ENCODE measurements at places on chromosomes 3 and 15.
A peak's percentile ranks its signal among the peaks of the same experiment; 100 is the strongest.

DNA sequence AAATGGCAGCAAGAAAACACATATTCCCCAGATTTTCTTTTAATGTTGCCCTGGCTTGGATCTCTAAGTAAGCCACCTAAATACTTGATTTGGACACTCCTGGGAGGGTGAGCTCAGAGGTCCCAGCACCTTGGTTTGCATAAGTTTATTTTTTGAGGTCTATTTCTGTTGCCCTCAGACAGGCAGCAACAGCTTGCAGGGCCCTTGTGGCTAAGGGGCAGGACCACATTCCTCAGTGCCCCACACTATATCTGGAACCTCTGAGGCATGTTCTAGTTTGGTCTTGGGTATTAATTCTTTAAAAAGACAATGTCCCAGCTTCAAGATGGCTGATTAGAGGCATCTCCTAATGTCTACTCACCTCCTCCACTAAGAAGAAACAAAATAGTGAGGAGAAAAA, 57.5 kb downstream of the IGSF11 start:
- no peak for ATAC-seq

- ATAC-seq = no peak
These were observed 591 bp downstream of the PROK2 start for GRCh38 chr3:71784201-71784913.

GRCh38 chr3:134362670-134363380, 11.4 kb downstream of the AMOTL2 start:
- ATAC-seq = no peak

DNA sequence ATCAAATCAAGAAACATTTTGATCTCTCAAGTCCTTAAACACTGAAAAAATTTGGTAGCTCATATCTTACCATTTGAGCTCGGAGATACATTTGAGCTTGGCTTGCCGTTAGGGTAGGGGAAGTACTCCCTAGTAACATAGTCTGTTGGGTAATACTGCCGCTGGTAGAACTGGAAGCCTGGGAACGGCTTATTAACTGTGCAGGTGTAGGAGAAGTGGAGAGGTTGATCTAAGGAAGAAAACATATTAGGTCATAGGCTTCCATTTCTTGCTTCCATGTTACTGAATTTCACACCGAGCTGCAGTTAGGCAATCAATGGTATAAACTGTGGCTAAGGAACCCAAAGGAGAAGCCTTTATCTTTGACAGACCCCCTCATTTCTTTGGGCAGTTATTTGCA, 32.5 kb downstream of the PHC3 start:
- no peak for ATAC-seq

- no peak for ATAC-seq
These were observed 289.6 kb upstream of the LYSMD4 start for GRCh38 chr15:100022806-100023205.

GRCh38 chr3:74590620-74591262, 23.7 kb downstream of the CNTN3 start:
- no peak for ATAC-seq

DNA sequence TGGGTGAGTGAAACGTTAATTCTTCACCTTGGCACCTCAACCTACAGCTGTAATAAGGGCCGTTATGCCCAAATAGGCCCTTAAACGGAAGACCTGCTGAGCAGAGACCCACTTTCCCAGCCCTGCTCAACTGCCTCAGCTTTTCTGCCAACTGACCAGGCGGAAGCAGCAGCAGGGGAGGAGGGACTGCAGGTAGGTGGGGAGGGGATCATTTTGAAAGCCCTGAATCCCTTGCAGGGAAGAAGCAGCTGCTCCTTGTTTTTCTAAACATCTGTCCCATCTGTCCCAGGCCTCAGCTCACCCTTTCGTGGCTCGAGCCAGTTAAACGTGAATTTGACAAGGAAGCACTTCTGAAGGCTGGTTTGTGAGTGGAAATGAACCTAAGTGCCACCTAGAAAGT, 978 bp upstream of the CMC1 start:
- ATAC-seq = no peak

- ATAC-seq = no peak
These were observed 22.4 kb upstream of the SETD2 start for GRCh38 chr3:47186285-47186684.

DNA sequence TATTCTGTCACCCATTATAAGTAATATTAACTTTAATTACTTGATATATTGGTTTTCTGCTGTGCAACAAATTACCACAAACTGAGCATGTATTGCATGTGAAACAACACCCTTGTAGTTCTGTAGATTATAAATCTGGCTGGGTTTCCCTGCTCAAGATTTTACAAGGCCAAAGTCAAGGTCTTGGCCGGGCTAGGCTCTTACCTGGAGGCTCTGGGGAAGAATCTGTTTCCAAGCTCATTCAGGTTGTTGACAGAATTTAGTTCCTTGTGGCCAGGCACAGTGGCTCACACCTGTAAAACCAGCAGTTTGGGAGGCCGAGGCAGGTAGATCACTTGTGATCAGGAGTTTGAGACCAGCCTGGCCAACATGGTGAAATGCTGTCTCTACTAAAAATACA, 16.3 kb downstream of the TIMMDC1 start:
- no peak for ATAC-seq

DNA sequence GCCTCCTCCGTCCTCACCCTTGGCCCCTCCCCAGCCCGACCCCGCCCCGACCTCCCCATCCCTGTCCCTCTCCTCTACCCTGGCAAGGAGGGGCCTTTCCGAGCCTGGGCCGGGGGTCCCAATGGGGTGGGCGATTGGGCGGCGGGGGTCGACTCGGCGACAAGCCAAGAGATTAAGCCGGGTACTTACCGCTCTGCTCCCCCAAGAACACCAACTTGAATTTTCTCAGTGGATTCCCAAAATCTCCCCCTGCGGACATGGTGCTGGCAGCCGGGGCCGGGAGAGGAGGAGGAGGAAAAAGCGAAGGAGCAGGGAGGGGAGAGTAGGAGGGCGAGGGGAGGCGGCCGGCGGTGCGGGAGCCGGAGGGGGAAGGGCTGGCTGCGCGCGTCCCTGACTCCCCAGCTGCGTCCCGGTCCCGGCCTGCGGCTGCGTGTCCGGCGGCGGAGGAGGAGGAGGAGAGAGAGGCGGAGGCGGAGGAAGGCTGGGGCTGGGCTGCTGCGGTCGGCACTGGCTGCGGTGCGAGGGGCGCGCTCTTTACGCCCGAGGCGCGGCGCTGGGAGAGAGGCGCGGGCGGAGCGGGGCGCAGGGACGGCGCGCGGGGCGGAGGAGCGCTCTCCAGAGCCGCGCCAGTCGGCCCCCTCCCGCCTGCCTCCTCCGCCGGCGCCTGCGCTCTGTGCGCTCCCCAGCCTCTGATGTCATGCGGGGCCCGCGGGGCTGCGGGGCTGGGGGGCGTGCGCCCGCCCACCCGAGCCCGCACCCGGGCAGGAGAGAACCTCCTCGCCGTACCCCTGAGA, at the start of gene RAB6B:
Gene RAB6B, minus strand, starts transcription at position 675 of the 794 bp plus-strand sequence. Its CDS starts 416 bp downstream, at position 259.
- peak; percentile 81 for ATAC-seq

DNA sequence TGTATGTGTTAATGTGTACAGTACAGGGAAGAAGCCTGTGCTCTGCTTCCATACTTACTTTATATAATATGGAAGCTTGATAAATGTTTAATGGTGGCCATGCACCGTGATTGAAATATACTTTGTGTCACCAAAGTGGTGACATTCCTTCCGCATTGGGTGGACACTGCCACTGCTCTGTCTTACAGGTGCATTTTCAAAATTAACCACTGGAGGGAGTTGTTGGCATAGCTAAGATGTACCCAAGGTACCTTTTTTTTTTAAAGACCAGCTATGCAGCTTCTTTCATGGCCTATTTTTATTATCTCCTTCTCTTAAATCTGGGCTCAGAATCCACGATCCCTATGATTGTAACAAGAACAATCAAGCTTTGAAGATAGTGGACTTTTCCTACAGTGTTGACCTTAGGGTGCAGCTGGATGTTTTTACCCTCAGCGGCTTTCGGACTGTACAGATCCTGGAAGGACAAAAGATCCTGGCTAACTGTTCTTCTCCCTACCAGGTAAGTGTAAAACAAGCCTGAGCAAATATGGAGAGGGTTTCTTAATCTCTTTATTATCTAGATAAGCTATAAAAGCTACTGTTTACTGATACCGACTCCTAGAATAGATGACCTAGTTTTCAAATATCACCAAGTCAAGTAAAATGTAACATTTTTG, 21.6 kb upstream of the PAK6 start:
- ATAC-seq = peak; percentile 80

- ATAC-seq = no peak
These were observed 177.6 kb downstream of the GHSR start for GRCh38 chr3:172270557-172271166.

- no peak for ATAC-seq
These were observed 147.3 kb upstream of the CGNL1 start for GRCh38 chr15:57229051-57229450.

DNA sequence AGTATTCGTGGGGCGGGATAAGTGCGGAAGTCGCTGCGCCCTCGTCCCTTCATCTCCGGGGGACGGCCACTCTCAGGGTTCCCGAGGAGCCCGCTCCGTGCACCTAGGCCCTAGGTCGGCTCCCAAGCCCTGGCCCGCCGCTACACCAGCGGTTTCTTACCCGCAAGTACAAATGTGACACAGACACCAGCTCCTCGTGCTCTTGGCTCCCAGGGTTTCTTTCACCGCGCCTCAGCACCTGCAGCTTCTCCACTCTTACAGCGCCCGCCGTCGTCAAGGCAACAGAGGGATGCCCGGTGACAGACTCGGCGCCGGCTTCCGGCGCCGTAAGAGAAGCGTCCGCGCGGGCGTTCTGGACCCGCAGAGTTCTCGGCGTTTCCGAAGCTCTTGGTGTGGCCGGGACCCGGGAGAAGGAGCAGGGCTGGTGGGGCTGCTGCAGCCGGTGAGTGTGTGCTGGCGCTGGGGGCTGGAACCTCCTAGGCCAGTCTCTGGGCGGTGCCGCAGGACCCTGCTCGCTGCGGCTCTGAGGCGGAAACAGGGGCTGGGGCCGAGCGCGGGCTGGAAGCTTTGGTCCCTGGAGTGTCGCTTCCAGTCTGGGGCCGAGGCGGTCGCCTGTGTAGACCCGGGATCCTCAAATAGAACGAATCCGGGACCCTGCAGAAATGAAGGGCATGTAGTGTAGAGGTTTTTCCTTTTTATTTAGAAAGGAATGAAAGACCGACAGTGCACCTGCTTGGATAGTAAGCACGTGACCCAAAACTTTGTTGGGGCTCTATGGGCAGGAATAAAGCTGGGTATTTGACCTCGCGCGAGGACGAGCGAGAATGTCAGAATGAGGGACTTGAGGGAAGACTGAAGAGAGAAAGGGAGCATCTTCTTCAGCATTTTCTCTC, 155.4 kb upstream of the GOLGA6L4 start:
- ATAC-seq = peak; percentile 96

DNA sequence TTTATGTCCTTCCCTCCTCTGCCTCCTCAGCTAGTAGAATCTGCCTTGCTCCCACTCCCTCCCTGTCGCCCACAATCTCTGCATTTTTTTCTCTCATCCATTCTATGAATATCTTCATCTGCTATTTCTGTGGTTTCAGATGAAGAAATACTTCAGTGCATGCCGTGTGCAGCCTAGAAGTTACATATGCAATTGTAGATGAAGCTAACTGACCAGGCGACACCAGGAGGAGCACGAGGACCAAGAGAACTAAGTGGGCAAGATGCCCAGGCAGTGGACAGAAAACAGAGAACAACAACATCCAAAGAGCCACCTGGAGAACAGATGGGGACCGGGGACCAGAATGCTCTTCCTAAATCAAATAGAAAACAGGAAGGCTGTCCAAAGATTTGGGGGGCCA, 121.4 kb upstream of the ATP11B start:
- no peak for ATAC-seq

DNA sequence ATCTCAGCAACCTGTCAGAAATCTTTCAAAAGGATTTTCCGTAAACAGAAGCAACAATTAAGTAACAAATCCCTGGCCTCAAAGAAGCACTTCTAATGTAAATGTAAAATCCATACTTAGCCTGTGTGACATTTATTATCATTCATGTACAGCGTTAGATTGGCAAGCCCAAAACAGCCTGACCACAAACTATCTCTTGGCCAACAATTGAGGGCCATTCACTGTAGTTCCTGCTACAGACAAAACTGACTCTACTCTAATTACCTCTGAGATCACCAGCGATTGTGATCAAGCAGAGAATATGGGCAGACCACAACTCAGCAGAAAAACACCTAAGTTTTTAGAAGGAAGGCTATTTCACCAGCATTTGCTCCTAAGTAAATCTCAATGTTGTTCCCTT, 9.2 kb downstream of the SHQ1 start:
- ATAC-seq = no peak

GRCh38 chr3:136078421-136079364, 113.2 kb downstream of the PPP2R3A start:
- no peak for ATAC-seq

DNA sequence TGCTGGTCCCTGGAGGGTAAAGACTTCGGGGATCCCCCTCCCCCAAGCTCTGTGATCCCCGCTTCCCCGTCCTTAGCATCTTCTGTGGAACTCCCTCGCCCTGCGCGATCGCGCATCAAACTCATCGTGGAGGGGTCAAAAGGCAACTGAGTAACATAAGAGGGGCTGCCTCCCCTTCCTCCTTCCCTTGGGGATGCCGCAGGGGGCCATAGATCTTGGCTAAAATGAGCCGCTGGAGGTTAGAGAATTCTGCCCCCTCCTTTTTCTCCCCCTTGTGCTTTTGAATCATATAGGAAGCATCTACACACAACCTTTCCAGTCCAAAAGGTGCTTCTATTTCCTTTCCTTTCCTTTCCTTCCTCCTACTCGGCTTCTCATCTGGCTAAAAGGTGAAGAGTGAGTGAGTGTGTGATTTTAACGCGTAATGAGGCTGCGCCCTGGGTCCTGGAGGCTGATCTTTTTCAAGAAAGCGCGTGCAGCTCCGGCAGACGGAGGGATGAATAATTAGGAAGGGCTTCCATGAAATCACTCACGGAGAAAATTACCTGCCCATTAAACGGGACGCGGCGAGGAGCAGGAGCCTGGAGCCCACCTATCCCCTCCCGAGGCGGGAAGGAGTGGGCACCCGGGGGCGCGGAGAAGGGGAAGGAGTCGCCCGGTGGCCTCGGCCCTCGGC, 831 bp upstream of the ROBO2 start:
- peak; percentile 52 for ATAC-seq

DNA sequence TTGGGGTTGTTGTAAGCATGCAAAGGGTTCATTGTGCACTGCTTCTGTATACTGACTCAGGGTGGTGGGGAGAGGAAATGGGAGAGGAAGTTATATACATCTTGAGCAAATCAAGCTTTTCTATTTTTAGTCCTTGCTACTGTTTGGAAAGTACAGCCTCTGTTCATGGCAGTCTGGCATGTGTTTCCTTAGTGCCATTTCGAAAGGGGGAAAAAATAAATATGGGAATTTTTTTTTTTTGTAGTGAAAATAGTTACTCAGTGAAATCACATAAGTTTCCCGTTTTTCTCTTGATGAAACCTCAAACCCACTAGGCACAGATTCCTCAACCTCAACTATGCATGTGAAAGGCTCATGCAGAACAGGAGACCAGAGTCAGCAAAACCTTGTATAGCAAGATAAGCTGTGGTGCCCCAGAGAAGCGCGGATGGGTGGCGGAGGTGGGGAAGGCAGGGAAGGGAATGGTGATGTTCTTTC, 353.3 kb downstream of the LPP start:
- ATAC-seq = no peak

DNA sequence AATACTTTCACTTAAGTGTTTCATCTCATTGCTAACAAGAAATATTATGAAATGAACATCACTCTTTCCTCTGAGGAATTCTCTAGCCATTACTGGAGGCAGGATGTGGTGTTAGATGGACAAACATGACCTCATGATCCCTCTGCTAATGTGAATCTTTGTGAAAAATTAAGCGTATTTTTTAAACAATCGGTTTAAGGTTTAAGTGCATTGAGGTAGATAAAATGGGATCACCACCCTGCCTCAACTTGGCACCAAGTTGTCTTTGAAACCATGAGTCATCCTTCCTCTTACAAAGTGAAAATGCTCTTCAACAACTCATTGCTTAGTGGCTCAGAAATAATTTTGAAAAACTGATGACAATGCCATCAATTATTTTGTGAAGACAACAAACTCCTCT, 76.0 kb upstream of the DCBLD2 start:
- ATAC-seq = peak; percentile 66

GRCh38 chr3:46542801-46543201, 23.3 kb downstream of the LRRC2 start:
- ATAC-seq = no peak

All from motor neuron (in vitro differentiated cells).